ENCODE measurements at places on chromosomes 4 and X.

DNA sequence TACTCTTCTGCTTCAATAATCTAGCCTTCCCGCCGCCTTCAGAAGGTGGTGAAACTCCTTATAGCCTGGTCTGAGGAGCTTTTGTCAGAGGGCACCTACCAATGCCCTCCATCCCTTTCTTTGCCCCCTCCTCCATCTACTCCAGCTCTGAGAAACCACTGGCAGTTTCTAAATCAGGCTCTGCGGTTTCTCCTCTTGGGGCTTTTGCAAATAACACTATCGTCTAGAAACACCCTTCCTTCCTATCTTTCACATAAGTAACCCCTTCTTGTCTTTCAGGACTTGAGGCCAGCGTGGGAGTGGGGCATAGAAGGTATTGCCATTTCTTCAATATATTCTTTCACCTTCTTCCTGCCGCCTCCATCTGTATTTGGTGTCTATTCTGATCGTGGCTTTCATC is 1.2 kb upstream of the EFHC2 start:
- DNase-seq, result peak; percentile 1

GRCh38 chr4:173370130-173370476 is 651 bp upstream of the SAP30 start:
- DNase-seq, result no peak

DNA sequence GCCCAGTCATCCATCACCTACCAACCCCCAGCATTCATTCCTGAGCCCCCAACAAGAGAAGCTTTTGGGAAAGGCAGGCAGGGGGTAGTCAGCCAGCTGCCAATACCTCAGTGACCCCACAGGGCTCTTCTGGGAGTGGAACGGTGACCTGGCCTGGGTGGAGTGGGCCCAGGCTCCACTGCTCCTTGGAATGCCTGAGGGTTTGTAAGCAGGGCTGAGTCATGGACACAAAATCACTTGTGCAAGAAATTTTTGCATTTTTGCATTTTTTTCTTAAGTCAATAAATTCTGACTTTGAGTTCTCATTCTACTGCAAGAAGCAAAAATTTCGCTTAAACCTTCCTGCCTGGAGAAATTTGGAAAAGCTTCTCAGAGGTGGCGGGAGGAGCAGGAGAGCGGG is 18.5 kb downstream of the SORCS2 start:
- DNase-seq, result no peak

GRCh38 chrX:34218063-34218462 is 85.9 kb upstream of the FAM47A start:
- DNase-seq, result peak; percentile 26

DNA sequence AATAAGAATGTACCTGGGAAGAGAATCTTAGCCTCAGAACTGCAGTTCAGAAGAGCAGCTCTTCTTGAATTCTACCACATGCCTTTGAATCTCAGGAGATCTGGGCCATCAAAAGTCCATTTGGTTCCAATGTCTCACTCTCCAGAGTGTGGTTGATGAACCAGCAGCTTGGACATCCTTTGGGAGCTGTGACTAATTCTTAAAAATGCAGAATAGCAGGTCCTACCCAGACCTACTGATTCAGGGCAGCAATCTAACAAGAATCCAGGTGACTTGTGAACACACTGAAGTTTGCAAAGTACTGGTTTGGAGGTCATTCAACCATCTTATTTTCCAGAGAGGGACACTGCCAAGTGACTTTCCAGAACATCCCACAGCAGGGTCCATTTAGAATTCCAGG is 244.7 kb downstream of the PACRGL start:
- DNase-seq, result no peak

GRCh38 chr4:95499291-95499696 is 49.5 kb downstream of the UNC5C start:
- no peak for DNase-seq

- no peak for DNase-seq
Measured at GRCh38 chr4:164384416-164384815, 369.5 kb upstream of the SMIM31 start.

DNA sequence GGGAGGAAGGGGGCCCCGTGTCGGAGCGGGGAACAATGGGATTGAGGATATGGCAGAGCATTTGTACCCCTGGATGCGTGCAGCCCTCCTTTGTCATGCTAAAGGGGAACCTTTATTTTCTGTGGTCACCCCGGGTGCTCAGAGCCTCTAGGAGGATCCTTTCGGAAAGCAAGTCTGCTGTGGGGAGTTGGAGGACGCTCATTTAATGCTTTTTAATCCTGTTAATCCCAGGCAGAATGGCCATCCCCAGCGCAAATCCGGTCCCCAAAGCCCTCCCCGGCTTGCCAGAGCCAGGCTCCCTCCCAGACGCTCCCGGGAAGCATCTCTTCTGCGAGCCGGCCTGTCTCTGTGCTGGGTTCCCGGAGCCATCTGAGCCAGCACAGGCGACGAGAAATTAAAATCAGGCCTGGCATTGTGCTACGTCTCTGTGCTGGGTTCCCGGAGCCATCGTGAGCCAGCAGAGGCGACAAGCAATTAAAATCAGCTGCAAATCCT is 113.2 kb upstream of the PPP2R3B start:
- no peak for DNase-seq
